ENCODE measurements at places on chromosomes 11 and 22.
A peak's percentile ranks its signal among the peaks of the same experiment; 100 is the strongest.

DNA sequence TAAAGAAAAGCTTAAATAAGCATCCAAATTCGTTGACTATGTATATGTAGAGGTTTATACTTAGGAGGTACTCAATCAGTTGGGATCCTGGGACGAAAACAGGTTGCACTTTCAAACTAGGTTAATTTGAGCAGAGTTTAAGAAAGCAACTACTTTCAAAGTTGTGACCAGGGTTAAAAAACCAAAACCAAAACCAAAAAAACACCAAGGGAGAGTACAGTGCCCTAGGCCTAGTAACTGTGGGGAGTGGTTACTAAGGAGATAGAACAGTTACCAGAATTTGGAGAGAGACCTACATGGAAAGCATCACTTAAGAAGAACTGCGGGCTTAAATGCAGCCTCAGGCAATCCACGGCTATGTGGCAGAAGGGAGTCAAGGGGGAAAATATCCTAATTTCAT, 148.3 kb downstream of the JRKL start:
- DNase-seq = no peak

DNA sequence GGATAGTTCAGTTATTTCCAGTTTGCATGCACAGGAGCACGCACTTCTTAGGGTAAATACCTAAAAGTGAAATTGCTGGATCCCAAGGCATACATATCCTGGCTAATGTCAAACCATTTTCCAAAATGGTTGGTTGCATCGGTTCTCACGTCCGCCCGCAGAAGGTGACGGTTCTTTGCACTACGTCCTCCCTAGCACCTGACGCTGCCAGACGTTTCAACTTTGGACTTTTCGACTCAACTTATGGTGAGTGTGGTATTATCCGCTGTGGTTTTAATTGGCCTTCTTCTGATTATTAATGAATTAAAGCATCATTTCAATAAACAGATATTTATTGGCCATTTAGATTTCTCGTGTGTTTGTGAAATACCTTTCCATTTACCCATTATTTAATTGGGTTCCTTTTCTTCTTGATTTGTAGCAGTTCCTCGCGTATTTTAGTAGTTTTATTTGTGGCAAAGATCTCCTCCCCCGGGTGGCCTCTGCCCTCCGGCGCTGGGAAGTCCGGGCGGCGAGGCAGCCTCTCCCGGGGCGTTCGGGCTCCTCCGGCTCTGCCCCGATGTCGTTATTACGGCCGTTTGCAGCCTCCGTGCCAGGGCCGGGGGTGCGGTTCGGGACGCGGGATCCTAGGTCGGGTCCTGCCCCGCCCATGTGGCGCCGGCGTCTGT, at the start of gene JHY:
Gene JHY (plus strand): TSS at position 571 of the 668 bp plus-strand sequence. CDS start 3,091 bp downstream, outside the sequence.
- no peak for DNase-seq

GRCh38 chr11:128715691-128716561, 22.1 kb downstream of the FLI1 start:
- DNase-seq = no peak

- no peak for DNase-seq
Measured at GRCh38 chr11:19259487-19260345, 19.0 kb upstream of the E2F8 start.

DNA sequence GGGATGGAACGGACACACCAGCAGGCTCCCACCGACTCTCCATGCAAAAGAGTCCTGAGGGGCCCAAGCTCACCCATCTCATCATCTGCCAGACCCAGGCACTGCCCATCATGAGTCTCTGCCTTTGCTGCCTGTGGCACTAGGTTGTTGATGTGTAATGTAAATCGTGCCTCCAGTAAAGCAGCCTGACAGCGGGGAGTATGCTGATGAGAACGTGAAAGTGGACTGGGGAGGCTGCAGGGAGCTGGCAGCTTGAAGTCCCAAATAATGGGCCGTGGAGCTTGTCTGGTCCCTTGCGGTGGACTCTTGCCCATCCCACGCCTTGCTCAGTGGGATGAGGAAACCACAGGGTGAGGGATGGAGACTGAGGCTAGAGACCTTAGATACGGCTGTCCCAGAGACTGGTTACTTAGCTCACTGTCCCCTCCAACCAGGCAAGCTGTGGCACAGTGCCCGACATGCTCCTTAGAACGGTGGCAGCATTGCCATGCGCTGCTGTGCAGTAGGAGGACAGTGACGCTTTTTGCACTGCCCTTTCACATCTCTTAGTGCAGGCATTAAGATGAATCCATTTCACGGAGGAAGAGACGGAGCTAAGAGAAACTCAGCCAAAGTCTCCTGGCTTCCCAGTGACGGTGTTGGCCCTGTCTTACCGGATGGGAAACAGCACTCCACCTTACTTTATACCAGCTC, 39.6 kb upstream of the PLET1 start:
- no peak for DNase-seq

DNA sequence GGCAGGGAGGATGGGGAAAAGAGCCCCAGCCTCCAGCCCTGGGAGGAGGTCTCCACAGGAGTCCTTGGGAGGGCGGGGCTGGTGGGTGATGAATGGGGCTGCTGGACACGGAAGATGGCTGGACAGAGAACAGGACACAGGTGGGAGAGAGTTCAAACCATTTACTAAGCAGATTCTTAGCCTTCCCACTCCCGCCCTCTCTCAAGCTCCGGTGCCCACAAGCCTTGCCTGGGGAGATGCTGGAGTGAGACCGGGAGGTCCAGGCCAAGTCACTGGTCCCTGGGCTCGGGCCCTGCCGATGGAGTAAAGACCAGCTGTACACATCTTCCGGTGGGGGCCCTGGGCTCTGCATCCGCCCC, 1.4 kb downstream of the CLDN5 start:
- DNase-seq = no peak

GRCh38 chr11:13221722-13222121, 55.9 kb upstream of the BMAL1 start:
- peak; percentile 98 for DNase-seq

DNA sequence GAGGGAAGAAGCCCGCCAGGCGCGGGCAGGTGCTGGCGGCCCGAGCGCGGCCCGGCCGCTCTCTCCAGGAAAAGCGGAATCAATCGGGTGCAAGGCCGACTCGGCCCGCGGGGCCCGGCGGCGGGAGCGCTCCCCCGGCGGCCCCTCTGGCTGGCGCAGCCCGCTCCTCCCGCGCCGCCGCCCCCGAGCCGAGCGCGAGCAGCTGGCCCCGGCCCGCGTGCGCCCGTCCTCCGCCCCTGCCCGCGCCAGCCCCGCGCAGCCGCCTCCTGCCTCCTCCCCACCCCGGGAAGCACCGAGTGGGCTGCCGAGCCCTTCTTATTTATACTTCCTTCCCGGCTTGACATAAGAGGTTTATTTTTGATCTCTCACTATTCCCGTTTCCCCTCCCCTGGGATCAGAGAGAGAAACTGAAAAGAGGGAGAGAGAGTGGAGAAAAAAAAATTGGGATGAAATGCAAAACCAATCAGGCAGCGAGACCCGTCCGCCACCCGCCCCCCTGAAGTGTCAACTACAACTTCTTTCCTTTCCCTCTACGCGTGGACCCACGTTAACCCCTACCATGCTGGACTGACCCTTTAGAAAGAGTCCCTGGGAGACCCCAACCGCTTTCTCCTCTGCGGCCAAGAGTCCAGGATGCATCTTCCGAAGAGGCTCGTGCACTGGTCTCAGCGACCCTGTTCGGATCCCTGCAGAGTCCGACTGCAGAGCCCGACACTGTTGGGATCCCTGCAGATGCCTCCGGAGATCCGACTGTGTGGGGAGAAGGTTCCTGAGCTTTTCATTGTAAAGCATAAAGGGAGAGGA, at the start of gene ADAMTS8:
Gene ADAMTS8 (minus strand): TSS at position 294 of the 804 bp plus-strand sequence. CDS start 323 bp downstream, outside the sequence.
- DNase-seq = no peak

GRCh38 chr11:87832211-87832610, 343.0 kb downstream of the RAB38 start:
- no peak for DNase-seq

GRCh38 chr11:75777461-75778110, 9.0 kb downstream of the DGAT2 start:
- no peak for DNase-seq

DNA sequence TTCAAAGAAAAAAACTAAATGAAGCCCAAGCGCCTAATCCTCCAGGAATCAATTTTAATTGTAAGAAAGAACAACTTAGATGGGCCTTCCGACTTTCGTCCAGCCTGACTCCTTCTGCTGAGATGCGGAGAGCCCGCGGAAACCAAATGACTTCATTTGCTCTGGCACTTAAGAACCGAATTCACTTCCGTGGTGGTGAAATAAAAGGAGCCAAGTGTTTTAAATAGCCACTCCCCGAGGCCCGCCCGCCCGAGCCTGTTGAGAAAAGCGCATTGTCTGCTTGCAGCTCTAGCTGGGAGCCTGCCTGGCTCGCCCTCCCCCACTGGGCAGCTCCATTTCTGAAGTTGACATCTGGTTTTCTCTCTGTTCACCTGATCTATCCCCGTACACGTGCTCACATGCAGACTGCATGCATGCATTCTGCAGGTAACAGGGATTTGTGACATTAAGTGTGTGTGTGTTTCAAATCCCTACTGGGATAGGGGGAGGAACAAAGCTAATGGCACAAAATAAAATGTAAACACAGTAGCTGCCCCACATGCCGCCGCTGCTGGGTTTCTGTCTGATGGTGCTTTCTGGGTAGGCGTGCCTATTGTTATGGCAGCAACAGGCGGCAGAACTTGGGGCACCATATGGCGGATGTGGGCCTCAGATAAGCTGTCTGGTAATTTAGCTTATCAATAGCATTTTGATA, 6.2 kb downstream of the TEAD1 start:
- peak; percentile 64 for DNase-seq

- no peak for DNase-seq
Measured at GRCh38 chr11:102559839-102560238, 29.3 kb upstream of the MMP7 start.

DNA sequence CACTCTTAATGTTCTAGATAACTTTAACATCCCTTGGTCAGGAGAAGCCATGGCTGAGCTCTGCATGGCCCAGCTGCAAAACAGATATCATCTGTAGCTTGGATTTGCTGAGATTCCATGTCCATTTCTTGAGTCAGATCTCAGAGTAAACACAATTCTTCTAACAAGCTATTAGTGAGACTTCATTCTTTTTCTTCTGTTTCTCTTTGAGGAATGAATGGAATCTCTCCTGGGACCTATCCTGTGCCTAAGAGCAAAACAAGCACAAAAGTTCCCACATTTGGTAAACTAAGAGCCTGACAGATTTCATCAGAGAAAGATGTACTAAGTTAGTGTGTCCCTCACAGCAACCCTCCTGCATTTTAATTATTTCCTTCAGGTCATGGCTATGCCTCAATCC, 142.8 kb downstream of the MAML2 start:
- no peak for DNase-seq

GRCh38 chr11:57303990-57304579, 20.7 kb downstream of the TNKS1BP1 start:
- peak; percentile 52 for DNase-seq

DNA sequence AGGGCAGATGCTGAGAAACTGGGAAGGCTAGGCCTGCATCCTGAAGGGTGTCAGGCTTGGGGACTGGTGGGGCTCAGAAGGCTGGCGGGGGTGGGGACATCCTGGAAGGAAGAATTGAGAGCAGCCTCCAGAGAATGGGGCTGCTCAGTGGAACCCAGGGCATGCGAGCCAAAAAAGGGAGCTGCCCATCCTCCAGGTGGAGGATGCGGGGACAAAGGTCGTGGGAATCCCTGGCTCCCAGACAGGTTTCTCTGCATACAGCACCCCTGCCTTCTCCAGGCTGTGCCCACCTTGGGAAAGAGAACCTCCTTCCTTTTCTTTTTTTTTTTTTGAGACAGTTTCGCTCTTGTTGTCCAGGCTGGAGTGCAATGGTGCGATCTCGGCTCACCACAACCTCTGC, 40.9 kb upstream of the ARFGAP3 start:
- no peak for DNase-seq

DNA sequence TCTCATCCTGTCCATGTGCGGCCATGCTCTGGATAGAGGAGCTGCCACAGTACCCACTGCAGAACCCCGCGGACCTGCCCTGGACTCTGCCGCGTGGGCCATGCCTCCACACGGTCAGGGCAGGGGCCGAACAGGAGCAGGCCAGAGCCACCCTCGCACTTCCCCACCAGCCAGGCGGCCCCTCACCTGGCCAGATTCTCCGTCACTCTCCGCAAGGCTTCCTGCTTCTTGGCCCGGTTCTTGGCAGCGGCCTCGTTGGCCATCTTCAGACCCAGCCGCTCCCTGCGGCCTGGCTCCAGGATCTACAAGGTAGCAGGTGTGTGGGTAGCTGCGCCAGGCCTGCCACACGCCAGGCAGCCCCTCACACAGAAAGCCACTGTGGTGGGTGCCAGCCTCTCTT, 3.8 kb downstream of the TSSK2 start:
- no peak for DNase-seq

DNA sequence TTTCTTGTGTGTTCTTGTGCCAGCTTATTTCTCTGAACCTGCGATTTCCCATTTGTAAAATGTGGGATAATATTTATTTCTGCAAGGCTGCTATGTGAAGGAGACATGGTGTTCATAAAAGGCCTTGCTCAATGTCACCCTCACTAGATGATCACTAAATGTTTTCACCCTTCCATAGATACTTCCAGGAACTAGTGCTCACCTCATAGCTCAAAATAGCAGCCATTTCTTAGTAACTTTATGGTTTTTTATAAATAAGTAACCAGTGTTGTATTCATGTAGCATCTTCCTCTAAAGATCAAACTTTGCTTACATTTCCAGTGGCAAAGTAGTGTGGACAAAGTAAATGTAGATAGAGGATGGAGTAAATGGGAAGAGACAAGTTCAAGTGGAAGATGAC, 23.8 kb downstream of the SYTL2 start:
- no peak for DNase-seq

- no peak for DNase-seq
Measured at GRCh38 chr11:113401718-113402117, 14.1 kb downstream of the ANKK1 start.

GRCh38 chr11:61728940-61729219, 23.6 kb upstream of the MYRF start:
- no peak for DNase-seq

- no peak for DNase-seq
Measured at GRCh38 chr22:21652547-21653545, 10.7 kb downstream of the SDF2L1 start.

GRCh38 chr11:97610854-97611253, 1221.0 kb downstream of the JRKL start:
- DNase-seq = no peak

DNA sequence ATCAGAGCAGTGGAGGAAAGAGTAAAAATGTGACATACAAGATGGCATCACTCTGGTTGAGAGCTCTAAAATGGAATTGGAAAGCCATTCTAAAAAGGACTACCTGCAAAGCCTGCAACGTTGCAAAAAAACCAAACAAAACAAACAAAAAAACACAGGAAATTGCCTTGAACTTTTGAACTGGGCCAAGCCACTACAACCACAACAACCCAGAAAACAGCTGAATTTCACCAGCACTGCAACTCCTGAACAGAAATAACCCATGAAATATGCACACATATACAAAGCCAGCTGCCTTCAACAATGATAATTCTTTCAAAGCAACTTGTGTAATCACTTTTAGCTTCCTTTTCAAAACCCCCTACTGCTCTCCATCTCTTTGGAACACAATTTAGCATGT, 326.6 kb upstream of the LRRC4C start:
- DNase-seq = no peak

DNA sequence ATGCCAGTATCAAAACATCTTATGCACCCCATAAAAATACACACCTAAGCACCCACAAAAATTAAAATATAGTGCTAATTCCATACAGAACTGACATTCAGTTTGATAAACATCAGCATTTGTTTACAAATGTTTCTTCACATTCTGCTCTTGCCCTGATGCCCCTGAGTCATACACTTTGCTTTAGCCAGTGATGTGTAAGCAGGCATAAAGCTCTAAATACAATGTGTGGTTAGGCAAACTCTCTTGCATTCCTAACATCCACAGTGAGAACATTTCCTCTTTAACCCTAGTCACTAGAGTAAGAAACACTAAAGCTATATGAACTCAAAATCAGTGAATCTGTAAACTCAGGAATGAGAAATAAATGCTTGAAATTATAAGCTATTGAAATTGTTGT, 1060.7 kb downstream of the FAM181B start:
- no peak for DNase-seq
